ENCODE measurements at places on chromosomes 16 and 17.

- DNase-seq, result no peak
Observed at GRCh38 chr17:2002767-2003329, 22.3 kb downstream of the RTN4RL1 start.

GRCh38 chr17:39599004-39599664 is 8.6 kb downstream of the NEUROD2 start:
- DNase-seq, result no peak

DNA sequence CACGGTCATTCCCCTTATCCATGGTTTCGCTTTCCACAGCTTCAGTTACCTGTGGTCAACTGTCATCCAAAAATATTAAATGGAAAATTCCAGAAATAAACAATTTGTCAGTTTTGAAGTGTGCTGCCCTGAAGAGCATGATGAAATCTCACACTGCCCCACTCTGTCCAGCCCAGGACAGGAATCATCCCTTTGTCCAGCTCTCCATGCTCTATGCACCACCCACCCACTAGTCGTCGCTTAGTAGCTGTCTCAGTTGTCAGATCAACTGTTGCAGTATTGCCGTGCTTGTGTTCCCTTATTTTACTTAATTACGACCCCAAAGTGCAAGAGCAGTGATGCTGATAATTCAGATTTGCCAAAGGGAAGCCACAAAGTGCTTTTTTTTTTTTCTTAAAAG is 10.3 kb downstream of the KRT9 start:
- DNase-seq, result no peak

GRCh38 chr17:70242781-70243437 is 73.6 kb downstream of the KCNJ2 start:
- no peak for DNase-seq

DNA sequence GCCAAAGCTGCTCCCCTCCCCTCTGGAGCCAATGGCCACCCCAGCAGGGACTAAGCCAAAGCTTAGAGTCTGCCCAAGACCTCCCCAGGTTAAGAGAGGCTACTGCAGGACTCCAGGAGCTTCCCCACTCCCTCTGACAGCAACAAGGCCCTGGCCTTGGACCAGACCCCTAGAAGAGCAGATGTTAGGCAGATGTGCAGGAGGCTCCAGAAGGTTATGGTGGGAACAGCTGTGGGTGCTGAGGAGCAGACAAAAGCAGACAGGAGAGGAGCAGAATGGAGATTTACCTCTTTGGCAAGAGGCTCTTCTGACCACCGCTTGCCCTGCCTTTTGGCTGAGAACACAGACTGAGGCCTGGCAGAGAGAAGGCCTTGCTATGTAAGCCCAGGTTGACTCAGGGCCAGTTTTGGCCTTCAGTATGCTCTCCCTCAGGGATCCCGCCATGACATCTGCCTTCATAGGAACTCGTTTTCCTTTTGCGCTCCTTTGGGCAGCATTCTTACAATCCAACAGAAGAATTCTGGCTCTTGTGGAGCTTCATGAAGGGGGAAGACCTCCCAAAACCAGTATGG is 113.0 kb downstream of the RBFOX3 start:
- DNase-seq, result no peak

DNA sequence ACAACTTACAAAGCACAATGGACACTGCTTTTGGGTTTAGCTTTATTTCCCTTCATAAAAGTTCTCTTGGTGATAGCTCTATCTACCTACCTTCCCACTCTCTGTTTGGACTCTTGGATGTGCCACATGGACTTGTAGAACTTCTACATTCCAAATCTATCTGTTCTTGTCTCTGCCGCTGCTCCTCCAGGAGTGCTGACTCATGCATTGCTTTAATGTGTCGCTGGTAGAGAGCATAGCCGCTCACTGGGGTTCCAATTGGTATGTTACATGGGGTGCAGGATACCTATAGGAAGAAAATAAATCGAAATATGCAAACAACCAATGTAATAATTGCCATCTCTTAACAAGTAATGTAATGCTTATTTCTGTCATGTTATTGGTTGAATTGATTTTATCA is 92.1 kb downstream of the TTC19 start:
- DNase-seq, result no peak

DNA sequence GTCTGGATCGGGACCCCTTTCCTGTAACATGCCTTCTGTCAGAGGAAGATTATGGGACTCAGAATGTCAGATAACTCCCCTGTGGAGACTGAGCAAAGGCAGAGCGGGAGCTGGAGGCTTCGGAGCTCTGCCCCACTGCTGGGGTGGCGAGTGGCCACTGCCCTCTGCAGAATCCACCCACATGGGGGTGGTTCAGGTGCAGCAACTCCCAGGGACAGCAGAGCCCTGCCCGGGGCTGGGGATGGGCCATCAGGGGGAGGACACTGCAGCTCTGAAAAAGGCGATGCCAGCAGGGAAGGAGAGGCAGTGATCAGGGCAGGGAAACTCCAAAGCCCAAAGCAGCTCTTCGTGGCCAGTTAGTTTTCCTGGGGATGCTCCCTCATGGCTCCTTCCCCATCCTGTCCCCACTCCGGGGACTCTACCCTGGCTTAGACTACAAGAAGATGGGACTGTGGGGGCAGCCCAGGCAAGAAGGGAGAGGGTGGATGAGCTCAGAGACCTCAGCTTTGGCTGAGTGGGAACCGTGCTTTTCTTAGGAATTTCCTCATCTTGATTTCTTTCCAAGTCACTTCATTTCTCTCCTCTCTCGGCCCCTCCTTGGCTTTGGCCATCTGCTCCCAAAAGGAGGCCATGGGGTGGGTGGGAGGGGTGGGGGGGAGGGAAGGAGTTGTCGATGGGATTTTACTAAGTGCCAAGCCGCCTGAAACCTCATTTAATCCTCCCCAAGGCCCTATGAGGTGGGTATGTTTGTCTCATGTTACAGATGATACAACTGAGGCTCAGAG is 4.0 kb downstream of the CA4 start:
- no peak for DNase-seq

GRCh38 chr16:5216441-5217080 is 119.0 kb upstream of the EEF2KMT start:
- DNase-seq, result no peak

DNA sequence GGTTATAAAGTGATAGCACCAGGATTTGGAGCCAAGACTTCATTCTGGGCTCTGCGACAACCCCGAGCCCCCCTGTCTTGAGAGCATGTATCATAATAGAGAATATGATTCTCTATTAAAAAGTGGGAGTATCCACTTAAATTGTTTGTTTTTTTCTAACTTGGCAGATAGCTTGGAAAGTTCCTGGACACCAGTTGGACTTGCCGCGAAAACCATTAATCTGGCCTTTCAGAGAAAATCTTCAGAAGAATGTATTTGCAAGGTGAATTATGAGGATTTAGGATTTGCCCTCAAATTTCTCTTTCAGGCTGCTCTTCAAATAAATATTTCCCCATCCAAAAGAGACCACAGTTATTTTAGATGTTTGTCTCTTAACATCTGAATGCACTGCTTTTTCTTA is 53.5 kb downstream of the MARCHF10 start:
- DNase-seq, result no peak

DNA sequence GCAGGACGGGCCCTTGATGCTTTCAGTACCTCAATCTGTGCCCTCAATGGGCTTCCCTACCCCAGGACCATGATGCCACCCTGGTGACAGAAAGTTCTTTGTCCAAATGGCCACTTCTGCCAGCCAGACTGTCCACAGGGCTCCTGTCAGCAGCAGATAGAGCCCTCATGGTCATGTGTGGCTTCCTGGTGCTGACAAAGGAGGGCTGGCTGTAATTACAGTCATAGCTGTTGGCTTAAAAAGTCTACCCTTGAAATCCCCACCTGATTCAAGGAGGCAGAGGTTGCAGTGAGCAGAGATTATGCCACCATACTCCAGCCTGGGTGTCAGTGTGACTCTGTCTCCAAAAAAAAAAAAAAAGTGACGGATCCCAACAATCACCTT is 3.3 kb downstream of the TRPV2 start:
- no peak for DNase-seq

- no peak for DNase-seq
Observed at GRCh38 chr16:73339821-73340220, 291.9 kb upstream of the ZFHX3 start.

- no peak for DNase-seq
Observed at GRCh38 chr17:57724026-57724728, 20.9 kb downstream of the CCDC182 start.

GRCh38 chr17:64223931-64224629 is 39.0 kb downstream of the TEX2 start:
- no peak for DNase-seq

- no peak for DNase-seq
Observed at GRCh38 chr17:51103050-51103449, 17.6 kb downstream of the SPAG9 start.

GRCh38 chr17:66386498-66387351 is 84.3 kb downstream of the PRKCA start:
- DNase-seq, result no peak

- no peak for DNase-seq
Observed at GRCh38 chr17:47905221-47905733, 9.2 kb downstream of the SP2 start.

DNA sequence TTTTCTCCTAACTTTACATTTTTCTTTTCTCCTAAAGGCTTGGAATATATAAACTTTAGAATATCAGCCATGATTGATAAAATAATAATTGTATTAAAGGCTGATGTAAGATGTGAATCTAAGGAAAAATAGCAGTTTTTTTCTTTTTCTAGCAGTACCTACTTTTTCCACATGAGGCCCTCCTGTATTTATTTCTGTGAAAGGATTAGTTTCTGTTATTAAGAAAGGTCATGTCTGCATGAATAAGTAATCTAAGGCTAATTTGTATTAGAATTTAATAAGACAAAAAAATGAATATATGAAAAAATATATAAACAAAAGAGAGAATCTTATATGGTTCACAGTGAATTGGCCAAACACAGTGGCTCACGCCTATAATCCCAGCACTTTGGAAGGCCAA is 85.3 kb downstream of the STXBP4 start:
- no peak for DNase-seq

DNA sequence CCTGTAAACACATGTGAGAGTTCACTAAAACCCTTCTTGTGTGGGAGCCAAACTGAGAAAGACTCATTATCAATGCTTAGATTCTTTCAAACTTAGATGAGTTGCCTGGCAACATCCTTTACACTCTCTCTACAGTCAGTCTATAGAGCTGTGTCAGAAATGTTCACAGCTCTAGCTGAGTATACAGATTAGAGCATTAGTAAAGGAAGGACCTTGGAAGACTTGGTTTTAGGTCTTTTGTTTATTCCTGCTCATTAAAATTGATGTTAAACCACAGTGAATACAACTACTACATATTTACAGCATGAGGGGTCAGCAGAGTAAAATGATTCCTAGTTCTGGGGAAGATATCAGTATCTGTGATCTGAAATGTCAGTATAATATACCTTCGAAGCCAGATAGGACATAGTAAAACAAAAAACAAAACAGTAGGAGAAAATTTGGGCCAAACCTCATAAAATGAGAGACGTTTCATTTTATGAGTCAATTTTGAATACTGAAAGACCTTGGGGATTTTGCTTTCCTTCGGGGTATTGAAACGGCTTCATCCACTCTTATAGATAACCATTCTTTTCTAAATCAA is 186.0 kb downstream of the TANC2 start:
- DNase-seq, result no peak

DNA sequence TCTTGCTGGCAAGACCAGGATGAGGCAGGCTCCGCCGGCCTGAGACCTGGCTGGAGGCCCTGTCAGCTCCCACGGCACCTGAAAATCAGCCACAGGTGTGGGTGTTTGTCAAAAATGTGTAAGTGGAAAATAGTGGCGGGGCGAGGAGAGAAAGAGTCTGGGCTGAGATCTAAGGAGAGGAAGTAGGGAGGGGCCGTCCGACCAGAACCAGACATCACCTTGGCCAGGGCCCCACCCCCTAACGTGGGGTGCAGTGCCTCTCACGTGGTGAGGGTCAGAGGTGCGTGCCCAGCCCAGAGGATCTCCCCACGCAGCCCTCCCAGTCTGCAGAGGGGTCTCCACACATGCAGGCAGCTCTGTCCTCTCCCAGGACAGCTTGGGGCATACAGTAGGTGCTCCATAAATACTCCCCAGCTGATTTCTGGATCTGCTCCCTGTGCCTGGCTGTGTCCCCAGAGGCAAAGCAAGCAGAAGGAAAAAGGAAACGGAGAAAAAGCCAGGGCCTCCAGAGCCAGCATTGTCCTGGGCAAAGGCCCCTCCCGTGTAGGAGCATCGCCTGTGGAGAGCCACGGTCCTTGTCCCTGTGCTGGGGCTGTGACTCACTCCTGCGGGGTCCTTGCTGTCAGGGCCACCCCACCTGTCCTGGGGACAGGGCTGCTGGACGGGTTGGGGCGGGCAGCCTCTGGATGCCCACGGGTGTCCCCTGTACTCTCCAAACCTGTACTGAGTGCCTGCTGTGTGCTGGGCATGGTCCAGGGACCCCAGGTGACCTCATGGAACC is 16.7 kb downstream of the ZFPM1 start:
- DNase-seq, result no peak

- DNase-seq, result no peak
Observed at GRCh38 chr16:8929086-8929748, 34.5 kb downstream of the USP7 start.

- DNase-seq, result no peak
Observed at GRCh38 chr17:2082003-2082781, 27.3 kb downstream of the HIC1 start.

DNA sequence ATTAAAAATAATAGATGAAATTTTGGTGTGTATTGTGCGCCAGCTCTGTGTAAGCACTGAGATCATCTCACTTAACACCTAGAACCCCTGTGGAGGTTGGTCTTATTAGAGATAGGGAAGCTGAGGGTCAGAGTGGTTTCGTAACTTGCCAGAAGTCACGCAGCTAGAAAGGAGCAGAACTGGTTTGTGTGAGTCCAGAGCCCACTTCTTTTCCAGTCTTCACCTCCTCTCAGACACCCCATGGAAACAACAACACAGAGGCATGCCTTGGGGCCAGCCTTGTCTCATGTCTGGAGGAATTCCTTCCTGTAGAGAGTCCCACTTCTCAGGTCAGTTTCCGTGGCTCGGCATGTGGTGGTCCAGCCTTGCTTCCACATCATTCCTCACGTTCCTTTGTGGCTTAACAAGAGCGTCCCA is 16.5 kb downstream of the YPEL2 start:
- no peak for DNase-seq

GRCh38 chr16:19876501-19877059 is 8.1 kb downstream of the GPRC5B start:
- no peak for DNase-seq

- DNase-seq, result no peak
Observed at GRCh38 chr16:88558457-88559442, 11.5 kb upstream of the ZC3H18 start.

- DNase-seq, result peak; percentile 14
Observed at GRCh38 chr17:13306310-13306962, 288.6 kb upstream of the ELAC2 start.

- DNase-seq, result no peak
Observed at GRCh38 chr17:56697190-56697589, 103.7 kb downstream of the NOG start.

GRCh38 chr17:75847614-75848522 is 3.7 kb upstream of the UNC13D start:
- DNase-seq, result no peak

- no peak for DNase-seq
Observed at GRCh38 chr16:20393801-20394577, 10.5 kb downstream of the PDILT start.

- no peak for DNase-seq
Observed at GRCh38 chr16:64924086-64924485, 197.8 kb downstream of the CDH11 start.

- DNase-seq, result no peak
Observed at GRCh38 chr16:49681217-49681883, 174.6 kb downstream of the ZNF423 start.
